ENCODE measurements at places on chromosomes 3 and 15.

- no peak for DNase-seq
Measured at GRCh38 chr3:196517919-196518318, 2.8 kb upstream of the SMCO1 start.

- no peak for DNase-seq
Measured at GRCh38 chr15:87962428-87962827, 294.1 kb downstream of the NTRK3 start.

GRCh38 chr3:101300073-101300472 lies 20.3 kb downstream of the IMPG2 start:
- DNase-seq = no peak

- no peak for DNase-seq
Measured at GRCh38 chr3:97981886-97982285, 9.7 kb upstream of the RIOX2 start.

DNA sequence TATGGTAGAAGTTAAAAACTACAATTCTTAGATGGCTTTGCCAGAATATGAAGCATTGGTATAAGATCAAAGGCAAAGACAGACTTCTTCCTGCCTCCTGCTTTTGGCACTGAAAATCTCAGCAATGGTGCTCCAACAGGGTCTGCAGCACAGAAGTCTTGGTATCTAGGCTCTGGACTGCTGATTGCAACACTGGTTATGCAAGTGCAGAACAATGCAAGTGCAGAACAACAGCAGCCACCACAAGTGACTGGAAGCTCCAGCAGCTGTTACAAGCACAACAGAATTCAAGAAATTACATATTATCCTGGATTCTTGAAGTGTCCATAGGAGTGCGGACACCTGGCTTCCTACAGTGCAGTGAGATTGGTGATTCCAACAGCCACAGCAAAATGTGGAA lies 33.7 kb downstream of the ZBTB20 start:
- no peak for DNase-seq

DNA sequence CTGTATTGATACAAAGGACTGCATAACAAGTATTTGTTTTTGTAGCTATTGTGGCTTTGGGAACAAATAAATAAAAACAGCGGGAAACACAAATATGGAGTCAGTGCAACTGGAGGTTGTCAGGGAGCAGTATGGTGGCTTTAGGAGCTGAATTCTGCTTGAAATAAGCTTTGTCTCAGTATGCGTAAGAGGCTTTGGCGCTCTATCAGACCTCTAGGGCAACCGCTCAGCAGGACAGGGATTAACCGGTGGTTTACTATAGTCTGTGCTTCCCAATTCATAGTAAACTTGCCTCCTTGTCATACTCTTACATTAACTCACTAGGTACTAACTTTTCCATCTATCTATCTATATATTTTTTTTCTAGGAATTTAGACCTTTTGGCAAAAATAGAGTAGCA lies 104.6 kb downstream of the ZIC1 start:
- DNase-seq = no peak

All from cerebellar nuclear complex (tissue), 1 donor.